ENCODE measurements at places on chromosomes 5 and 9. TPM values are rescaled to one million over a fixed set of nuclear protein-coding genes. Genes with fewer than 3 reads are reported as not detected.

The GPBP1 gene
- 52.7 TPM for polyA plus RNA-seq

The SLC46A2 gene
- polyA plus RNA-seq = not detected

The SMIM33 gene
- not detected for polyA plus RNA-seq

GRCh38 chr5:135397084-135397483 lies 1.9 kb downstream of the MACROH2A1 start:
- DNase-seq = no peak

DNA sequence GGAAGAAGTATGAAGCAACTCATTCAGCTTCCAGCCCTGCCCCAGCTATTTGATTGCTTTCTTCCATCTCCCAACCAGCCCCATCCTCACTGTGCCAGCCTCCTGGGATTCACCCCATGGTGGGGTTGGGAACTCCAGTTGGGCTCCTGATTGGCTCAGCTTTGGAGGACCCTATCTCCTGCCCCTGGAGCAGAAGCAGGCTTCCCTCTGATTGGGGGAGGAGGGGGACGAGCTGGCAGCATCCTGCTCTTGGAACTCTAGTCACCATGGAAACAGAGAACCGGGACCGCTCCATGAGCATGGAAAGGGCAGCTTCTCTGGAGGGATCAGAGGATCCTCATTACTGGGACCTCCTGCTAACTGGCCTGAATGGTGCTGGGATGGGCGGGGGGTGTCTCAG lies 2.6 kb downstream of the SLC6A7 start:
- DNase-seq = no peak

DNA sequence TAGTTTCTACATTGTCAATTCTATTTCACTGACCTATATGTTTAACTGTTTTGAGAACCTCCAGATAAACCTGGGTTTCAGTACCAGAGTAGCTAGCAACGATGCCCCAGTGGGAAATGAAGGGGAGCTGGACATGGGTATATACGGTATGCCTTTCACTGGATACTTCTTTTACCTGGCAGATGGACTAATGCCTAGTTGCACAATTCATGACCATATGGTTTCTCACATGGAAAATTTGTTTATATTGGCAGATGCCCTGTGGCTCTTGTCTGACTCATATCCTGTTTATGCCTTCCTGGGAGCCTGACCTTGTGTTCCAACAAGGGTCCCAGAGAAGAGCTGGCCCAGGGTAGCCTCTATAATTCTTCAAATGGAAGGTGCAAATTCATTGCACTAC lies 144.1 kb downstream of the MAT2B start:
- DNase-seq = no peak

DNA sequence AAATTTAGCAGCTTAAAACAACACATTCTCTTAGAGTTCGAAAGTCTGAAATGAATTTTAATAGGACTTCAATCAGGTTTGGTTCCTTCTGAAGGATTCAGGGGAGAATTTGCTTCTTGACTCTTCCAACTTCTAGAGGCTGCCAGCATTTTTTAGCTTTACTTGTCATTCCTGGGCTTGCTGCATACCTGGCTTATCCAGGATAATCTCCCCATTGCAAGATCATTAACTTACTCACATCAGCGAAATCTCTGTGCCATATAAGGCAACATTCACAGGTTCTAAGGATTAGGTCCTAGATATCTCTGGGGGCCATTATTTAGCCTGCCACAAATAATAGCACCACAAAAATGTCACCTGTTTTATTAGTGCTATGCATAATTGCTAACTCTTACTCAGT lies 46.2 kb upstream of the PCSK5 start:
- no peak for DNase-seq

DNA sequence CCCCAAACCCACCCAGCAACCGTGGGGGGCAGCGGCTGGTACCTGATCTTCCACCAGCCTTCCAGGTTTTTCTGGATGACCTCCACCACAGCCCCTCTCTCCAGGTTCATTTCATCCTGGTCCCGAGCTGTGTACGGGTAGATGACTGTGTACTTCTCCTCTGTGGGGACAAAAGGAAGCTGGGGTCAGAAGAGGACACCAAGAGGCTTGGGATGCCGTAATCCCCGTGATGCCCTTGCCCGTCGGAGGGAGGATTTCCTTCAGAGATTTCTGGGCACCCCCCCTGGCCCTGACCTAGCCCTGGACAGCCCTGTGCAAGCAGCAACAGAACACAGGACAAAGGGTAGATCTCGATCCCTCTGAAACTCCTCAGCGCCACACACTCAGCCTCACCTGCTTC lies 70.3 kb upstream of the UBTD2 start:
- peak; percentile 35 for DNase-seq

DNA sequence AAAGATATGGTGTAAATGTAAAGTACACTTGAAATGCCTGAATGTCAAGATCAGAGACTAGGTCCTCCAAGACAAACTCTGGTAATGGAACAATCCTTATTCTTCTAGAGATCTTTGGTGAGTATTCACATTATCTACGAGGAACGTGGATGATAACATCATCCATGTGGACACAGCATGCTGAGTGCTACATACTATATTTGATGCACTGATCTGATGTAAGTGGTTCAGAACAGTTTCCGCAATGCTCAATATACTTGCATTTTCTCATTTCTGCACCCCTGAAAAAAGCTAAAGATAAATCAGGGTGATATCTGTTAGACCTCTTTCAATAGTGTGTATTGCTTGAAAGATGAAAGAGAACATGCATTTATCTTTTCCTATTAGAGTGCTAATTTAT lies 226.8 kb downstream of the EFNA5 start:
- DNase-seq = no peak

DNA sequence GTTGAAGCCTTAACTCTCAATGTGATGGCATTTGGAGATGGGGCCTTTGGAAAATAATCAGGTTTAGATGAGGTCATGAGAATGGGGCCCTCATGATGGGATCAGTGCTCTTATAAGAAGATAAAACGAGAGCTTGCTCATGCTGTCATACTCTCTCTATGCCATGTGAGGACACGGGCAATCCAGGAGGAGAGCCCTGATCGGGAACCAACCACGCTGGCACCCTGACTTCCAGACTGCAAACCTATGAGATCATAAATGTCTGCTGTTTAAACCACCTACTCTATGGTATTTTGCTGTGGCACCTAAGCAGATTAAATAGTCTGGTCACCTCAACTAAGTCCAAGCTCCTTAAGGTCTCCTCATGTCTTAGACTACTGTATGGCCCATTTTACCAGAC lies 10.0 kb downstream of the HMGCS1 start:
- DNase-seq = no peak

GRCh38 chr5:76836585-76836984 lies 13.2 kb upstream of the S100Z start:
- DNase-seq = no peak

DNA sequence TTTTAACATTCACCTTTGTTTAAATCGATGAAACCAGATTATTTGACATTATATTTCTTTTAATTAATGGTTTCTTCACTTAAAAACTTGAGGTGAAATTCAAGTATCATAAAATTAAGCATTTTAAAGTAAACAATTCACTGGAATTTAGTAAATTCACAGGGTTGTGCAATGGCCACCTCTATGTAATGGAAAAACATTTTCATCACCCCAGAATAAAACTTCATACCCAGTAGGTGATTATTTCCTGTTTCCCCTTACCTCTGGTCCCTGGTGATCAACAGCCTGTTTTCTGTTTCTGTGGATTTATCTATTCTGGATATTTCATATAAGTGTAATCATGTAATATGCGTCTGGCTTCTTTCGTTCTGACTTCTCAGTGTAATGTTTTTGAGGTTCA lies 27.2 kb downstream of the HSPA4 start:
- DNase-seq = no peak

DNA sequence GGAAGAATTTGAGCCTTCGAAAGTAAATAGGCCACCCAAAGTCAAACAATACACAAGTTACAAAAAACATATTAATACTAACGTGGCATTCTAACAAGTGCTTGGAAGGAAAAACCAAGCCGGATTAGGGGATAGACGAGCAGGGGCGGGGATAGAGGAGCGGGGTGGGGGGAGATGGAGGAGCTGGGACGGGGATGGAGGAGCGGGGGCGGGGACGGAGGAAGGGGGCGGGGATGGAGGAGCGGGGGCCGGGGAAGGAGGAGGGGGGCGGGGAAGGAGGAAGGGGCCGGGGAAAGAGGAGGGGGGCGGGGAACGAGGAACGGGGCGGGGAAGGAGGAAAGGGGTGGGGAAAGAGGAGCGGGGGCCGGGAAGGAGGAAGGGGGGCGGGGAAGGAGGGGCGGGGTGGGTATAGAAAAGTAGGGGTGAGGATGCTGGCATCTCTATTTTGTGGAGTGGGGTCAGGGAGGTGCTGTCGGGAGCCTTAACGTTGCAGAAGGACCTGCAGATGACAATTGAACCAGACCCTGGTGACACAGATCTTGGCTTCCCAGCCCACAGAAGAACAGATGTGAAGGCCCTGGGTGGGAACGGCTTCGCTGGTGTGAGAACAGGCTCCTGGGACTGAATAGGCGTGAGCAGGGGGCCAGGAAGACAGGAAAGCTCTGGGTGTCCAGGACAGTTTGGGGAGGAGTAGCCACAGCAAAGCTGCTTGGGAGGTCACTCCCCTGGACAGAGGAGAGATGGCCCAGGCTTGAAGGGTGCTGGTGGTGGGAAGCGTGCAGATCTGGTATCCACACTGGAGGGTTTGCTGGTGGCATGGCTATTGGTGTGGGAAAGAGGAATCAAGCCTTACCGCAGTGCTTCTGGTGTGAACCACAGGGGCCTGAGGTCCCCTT lies 233.3 kb upstream of the DAP start:
- DNase-seq = no peak

All from kidney (tissue), 22 donors.